ENCODE measurements at places on chromosomes 7 and 10. TPM values are rescaled to one million over a fixed set of nuclear protein-coding genes. Genes with fewer than 3 reads are reported as not detected.

DNA sequence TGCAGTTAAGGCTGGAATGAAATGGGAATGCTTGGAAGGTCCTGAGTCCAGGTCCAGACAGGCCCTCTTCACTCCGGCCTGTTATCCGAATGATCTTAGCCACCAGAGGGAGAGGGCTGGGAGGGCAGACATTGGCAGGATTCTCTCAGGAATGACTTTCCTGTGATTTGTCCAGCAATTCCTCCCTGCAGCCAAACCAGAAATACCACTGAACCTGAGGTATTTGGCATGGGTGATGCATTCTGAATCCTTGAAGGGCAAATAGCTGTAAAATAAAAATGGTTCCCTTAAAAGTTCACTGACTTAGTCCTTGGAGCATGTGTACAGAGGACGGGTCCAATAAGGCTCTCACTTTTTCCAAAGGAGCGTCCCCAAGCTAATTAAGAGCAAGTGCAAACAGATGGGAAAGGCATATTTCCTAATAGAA lies 77.5 kb upstream of the HABP2 start:
- DNase-seq, result no peak

DNA sequence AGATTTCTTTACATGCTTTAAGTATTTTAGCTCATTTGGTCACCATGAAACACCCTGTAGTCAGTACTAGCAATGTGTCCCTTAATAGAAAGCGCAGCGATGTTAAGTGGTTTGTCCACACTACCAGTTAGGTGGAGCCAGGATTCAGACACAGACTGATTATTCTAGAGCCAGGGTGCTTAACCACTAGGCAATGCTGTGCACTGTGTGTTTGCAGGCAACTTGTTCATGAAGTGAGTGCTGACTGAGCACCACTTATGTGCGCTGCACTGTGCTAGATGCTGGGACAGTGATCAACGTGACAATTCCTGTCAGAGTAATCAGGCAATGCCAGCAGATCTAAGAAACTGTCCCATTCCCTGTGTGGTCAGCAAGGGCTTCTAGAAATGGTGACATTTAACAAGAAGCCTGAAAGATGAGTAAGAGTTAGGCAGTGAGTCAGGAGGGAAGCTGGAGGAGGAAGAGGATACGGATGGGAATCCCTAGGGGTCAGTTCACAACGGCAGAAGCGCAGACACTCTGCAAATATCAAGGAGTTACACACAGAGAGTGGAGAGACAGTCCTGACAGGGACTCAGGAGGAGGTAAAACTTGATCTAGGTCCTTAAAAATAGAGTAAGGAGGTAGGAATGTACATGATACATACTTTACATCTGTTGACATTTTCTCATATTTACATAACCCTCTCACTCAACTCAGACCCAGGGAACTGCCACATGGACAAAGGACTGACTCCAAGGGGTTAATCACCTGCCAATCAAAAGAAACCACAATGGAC lies 69.7 kb upstream of the EGR2 start:
- DNase-seq, result no peak

DNA sequence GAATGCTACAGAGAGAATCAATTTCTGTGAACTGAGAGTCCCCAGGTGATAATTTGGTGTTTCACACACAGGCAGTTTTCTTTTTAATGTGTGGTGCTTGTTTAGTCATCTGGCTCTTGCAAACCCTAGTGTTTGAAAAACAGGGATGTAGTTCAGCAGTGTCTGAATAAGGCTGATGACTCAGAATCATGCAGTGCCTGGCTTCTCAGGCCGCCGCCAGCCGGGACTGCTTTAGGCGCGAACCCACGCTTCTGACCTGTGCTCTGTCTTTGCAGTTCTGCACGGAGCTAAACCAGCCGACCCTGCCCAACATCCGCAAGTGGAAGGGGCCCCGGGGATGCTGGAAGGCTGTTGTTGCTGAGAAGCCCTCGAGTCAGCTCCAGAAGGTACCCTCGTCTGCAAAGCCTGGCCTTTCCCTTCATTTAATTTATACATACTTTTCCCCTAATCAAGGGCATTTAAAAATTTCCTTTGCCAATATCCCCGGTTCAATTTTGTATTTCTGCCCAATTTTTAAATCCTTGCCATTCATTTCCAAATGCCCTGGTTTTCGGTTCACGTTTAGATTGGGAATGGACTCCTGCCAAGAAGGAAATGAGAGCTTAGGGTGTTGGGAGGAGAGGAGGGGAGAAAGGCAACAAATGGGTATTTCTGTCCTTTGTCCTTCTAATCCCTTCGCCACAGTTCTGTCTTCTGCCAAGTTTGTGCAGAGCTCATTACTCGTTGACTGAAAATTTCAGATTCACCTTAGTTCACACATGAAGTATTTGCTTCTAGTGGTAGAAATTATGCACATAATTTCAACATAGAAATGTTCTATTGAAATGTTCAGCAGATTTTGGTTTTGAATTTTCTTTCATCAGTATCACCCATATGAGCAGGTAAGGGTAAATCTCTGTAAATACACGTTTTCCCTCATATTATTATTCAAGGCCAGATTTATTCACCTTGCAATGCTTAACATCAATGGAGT lies 108.5 kb upstream of the ANLN start:
- no peak for DNase-seq

DNA sequence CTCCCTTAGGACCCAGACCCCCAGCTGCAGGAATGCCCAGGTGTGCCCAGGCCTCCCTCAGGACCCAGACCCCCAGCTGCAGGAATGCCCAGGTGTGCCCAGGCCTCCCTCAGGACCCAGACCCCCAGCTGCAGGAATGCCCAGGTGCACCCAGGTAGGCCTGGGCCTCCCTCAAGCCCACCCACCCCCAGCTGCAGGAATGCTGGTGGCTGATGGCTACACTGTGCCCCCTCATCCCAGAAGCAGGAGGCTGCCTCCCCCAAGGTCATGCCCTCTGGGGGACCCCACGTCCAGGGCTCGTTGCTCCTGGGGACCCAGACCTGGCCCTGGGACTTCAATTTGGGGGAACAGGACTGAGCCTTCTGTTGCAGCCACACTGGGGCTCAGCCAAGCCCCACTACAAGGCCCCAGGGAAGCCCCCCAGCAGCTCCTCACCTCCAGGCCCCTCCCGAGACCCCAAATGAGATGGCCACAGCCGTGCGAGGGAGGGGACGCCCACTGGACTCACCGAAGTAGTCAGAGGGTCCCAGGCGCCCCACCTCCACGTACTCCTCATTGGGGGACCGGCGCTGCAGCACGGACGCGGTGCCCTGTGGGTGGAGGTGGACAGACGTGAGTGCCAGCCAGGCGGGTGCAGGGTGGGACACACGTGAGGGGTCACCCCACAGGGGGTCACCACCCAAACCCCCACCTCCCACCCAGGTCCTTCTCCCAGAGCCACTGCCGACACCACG lies 31.4 kb upstream of the PDGFA start:
- DNase-seq, result no peak

DNA sequence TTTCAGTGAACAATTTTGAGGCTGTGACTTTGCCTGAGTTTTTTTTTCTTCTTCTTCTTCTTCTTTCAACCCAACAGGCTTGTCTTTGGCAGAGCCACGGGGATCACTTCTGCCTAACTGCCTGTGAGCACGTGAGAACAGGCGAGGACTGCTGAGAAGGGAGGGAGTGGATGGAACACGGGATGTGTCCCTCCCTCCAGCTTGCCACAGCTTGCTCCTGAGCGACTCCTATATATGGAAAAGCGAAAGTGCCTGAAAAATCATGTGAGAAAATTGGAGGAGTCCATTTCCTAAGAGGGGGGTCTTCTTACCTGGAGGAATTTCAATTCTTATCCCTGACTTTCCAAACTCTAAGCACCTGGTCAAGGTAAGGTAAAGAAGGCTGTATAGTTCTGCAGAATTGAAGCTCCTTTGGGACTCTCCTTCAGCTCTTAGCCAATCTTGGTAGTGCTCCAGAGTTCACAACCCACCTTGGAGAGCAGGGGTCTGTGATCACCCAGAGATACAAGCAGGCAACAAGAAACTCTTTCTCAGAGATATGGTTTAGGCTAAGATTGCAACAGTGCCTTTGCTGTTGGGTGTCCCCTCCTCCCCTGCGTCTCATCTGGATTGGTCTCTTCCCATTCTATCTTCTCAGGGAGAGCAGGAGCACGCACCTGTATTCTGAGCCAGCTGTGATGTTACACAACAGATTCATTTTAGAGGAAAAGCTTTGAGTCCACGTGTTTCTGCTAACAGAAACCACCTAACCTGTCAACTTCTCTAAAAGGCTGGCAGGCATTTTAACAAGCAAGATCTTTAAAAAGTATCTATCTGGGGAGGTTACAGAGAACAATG lies at the start of gene MAT1A:
Gene MAT1A, minus strand, starts transcription at position 208 of the 837 bp plus-strand sequence. CDS start 235 bp downstream, outside the sequence.
- no peak for DNase-seq

Gene DRGX
- total RNA-seq, result 0.22 TPM
